Activated CD8-positive, alpha-beta memory T cell treated with anti-CD3 and anti-CD28 coated beads, Interleukin-2, amount 50 U/mL, for 4 hours (primary cell): ENCODE measurements at places on chromosomes 12 and 14.

GRCh38 chr12:112005419-112006395 lies 7.3 kb downstream of the TMEM116 start:
- DNase-seq: no peak

DNA sequence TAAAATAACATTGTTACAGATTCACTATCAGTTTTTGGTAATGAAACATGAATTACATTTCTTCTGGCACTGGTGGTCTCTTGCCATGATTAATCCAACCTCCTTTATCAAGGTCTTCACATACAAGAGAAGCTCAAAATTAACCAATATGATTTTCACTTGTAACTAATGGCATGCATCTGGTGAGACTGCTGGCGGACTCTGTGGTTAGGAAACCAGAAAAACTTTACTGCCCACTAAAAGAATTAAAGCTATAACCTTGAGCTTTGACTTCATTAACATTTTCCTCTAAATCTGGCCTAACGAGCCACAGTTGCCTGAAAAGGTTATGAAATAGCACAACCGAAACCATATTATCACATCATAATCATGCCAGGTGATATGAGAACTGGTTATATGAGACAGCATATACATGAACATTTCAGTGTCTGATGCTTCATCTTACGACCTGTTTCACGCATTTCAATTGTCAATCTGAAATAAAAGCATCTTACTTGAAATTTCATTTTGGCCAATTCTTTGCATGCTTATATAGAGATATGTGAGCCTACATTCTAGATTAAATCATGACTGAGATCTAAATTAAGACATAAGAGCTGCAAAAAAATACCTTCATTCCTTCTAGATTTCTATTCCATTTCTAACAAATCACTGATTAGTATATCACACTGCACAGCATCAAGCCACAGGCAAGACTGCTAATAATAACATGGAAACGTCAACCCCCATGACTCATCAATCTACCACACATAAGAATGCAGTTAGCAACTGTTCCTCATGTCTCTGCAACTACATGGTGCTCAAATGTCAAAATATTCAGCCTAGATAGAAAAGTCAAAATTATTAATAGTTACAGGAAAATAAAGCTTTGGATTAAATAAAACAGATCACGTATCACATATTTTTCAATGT lies 89.3 kb downstream of the OSBPL8 start:
- DNase-seq: no peak

- no peak for DNase-seq
These were observed 121.1 kb upstream of the ATF1 start for GRCh38 chr12:50642761-50643160.

DNA sequence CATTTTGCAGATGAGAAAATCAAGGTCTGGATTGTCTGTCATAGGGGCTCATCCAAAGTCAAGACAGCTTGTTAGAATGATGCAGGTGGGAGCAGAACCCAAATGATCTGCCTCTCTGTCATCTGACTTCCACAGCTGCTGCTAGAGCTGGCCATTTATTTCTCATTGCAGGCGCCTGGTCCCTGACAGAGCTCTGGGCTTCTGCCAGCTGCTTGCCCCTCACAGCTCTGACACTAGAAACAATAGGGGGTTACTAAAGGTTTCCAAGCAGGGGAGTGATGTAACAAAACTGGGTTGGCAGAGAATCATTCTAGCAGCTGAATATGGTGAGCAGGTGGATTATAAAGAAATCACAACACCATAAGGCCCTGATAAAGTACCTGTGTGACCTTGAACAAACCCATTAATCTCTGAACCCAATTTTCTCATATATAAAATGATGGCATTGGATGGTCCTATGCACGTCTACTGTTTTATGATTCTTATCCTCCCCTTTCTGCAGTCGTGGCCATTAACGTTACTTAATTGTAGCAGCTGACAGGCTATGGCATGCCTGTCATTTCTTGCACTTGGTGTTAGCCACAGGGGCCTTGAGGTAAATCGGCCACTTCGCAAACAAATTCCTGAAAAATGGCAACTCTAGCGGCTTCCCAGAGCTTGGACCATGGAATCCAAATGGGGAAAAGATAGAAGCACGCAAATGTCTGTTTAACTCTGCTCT lies 134.6 kb downstream of the RMST start:
- no peak for DNase-seq

GRCh38 chr12:25712169-25712568 lies 159.1 kb upstream of the LMNTD1 start:
- DNase-seq: no peak

GRCh38 chr12:93229494-93230325 lies 148.0 kb upstream of the NUDT4 start:
- DNase-seq: no peak

DNA sequence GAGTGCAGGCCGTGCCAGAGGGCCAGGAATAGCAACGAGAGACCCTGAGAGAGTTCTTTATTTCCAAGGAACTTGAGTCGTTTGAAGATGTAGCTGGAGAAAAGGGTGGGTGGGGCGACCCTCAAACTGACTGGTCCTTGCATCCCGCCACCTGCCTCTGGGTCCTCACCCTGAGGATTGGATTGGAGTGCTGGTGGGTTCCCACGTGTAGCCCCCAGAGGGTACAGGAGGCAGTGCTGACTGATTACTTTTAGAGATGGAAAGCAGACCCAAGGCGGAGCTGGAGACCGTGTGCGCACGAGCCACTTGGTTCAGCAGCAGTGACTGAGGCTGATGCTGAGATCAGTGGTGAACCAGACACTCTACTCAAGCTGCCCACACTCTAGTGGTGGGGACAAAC lies 6.9 kb downstream of the EMG1 start:
- no peak for DNase-seq

- no peak for DNase-seq
These were observed 38.7 kb downstream of the SLC6A12 start for GRCh38 chr12:175250-175649.

DNA sequence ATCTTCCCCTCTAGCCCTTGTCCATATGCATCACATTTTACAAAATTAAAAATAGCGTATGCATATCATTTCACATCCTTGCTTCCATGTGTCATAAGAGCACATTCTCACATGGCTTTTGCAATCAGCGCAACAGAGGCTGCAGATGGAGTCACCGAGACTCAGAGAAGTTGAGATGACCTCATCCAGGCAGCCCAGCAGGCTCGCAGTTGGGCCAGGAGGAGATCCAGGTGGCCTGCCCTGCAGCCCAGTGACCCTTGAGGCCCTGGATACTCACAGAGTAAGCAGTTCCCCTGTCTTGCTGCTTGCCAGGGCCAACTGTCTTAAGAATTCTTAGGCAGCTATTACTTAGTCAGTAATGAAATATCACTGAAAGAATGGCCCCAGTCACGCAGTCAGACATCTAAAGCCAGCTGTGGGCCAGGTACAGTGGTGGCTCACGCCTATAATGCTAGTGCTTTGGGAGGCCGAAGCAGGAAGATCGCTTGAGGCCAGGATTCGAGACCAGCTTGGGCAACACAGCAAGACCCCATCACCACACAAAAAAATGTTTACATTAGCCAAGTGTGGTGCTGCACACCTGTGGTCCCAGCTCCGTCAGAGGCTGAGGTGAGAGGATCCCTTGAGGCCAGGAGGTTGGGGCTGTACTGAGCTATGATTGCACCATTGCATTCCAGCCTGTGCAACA lies 9.1 kb downstream of the CAMKK2 start:
- DNase-seq: no peak

DNA sequence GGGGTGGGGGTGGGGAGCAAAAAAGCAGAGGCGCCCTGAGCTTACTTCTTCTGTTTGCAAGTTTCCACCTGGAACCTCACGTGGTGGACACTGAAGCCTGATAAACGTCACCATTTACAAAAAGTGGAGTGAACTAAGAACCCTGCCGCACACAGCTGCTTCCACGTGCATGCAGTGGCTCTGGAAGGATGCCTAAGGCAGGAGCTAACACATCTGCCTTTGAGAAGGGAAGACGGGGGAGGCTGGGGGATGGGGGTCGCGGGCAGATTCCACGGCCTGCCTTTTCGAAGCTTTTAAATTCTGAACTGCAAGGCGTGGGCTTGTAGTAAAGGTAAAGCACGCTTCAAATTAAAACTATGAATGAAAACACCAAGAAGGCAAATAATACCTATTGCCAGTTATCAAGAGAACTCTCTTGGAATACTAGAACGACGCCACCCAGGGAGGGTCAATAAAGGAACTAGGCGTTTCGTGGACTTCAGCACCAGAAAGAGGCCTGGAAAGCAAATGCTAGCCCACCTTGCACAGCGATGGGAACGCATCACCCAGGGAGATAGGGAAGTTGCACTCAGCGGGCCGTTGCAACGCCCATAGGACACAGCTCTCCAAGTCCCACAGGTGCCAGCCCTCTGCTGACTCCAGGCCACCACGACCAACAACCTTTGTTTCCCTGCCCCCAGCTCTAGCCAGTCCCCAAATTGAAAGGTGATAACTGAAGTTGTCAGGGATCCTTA lies 61.8 kb downstream of the TESC start:
- no peak for DNase-seq

- no peak for DNase-seq
These were observed 19.5 kb downstream of the PLXNC1 start for GRCh38 chr12:94167756-94168416.

DNA sequence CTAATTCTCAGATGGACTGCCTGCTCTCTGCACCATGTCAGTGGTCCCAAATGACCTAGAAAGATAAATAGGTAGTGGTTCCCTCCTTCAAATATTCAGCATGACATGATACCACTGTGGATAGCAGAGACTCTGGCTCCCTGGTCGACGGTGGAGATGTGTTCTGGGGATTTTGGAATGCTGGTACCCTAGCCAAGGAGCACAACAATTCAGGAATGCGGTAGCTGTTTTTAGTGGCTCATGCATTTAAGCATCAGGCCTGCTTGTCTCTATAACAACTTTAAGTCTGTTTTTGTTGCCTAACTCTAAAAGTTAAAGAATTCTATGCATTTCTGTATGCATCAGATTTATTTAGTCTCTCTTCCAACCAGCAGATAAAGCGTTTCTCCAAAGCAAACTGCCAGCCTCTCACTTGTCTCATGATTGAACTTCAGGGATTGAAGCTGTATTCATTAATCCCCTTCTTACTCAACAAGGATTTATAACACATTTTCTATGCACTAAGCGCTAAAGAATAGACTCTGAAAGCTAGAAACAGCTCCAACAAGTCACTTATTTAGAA lies 164.9 kb upstream of the BMP4 start:
- no peak for DNase-seq

DNA sequence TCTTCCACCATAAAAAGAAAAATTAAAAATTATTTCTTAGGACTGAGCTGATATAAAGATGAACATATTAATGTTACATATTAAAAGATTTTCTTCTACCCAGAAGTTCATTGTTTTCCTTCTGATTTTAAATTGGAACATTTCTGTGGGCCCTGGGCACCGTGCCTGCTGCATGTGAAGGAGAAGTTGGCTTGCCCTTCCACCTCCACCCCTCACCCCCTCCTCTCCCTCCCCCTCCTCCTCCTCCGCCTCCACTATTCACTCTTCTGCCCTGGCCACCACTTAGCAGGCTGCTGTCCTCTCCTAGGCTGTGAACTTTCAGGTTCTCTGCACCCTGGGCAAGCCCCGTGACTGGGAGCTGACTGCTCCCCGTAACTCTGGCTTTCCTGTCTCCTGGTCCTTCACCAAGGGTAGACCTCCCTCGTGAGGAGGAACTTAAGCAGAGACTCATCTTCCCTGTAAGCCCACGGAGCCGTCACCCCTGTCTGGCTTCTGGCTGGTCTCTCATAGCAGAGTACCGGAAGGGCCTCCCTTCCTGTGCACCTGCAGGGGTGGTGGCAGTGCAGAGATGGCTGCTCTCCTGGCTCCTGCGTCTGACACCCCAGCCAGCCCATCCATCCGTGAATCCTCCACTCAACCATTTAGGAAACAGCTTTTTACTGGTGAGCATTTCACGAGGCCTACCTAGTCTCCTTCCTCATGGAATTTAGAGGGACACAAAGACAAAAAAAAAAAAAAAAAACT lies 12.8 kb downstream of the TUNAR start:
- no peak for DNase-seq

GRCh38 chr12:8855891-8856290 lies 33.5 kb downstream of the A2ML1 start:
- no peak for DNase-seq

DNA sequence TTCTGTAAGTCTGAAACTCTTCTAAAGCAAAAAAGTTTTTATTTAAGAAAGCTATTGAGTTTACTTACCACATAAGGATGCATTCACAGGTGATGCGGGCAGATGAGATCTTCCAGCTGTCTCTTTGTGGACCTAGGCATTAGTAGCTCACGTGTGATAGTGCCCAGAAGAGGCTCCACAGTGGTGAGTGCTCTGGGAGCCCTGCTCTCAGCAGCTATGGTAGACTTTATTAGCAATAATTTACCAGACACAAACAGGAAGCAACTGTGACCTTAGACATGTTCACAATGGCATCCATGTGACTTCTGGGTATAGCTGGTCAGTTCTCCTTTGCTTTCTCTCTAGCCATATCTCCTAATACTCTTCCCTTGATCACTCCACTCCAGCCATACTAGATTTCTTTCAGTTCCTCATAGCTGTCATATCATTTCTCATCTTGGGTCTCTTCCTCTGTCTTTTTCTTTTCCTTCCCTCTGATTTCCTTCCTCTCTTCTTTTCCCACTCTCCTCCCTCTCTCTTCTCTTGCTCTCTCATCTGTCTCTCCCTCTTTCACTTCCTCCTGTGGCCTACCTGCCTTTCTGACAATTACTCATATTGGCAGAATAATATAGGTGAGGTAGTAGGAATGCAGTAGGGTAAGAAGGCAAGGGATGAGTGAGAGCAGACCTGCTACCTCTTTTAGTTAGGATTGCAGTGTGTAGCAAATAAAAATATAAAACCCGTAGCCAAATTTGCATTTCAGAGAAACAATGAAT lies 75.2 kb upstream of the SCAF11 start:
- no peak for DNase-seq

DNA sequence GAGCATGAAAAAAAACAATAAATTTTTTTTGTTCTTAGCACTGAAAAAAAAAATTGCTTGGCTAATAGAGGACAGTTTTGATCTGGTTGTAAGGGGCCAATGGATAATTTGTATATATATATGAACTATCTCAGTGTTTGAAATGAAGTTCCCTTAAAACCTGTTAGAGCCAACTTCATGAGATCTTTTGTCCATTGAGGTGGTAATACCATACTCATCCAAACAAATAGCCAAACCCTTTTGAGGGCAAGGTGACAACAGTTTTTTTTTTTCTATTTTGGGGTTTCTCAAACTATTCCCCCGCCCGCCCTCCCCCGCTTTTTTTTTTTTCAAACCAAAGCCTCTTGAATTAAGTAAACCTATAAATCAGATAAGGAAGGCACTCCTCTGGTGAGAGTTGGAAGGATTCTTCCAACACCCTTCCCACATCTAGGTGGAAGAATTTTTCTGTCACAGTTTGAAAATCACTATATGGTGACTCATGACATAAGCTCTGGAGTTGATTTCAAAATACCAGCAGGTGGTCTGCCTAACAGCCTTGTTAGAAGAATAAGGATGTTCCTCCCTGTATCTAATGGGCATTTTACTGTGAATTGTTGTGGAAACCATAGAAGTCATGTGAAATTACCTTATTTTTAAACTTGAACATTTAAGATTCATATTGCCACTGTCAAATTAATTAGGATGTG lies 10.2 kb downstream of the ARHGAP5 start:
- no peak for DNase-seq

DNA sequence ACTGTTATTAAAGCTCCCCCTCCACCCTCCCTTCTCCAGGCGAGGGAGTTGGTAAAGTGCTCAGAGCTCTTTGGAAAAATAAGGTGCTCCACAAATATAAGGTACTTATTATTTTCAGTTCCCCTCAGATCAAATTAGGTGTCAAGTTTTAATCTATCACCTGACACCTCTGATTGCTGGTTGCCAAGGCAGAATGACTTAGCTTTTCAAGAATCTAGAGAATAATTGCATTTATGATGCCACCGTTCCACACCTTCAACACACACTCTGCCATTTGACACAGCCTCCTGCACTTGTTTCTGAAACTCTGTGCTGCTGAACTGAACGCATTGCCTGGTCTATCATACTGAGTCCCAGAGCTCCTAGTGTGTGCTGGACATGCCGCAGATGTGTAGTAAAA lies 128.6 kb downstream of the CRACR2A start:
- DNase-seq: no peak
